ENCODE measurements at places on chromosomes 1 and 21. TPM values are rescaled to one million over a fixed set of nuclear protein-coding genes. Genes with fewer than 3 reads are reported as not detected.
A peak's percentile ranks its signal among the peaks of the same experiment; 100 is the strongest.

DNA sequence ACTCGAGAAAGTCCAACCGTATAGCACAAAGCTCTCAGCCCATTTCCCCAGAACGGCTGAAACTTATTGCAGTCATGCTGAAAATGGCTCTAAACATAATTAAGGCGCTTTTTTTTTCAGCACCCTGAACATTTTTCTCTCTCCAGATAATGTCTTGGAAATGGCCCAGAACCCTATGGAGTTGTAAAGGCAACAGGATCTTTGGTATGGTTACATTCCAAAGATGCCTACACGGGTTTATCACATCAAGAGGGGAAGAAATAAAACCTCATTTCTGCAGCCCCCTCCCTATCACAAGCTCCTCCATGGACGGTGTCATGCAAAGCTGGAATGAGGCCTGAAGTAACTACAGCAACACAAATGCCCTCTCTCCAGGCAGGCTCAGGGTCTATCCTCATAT is 126.4 kb upstream of the GALNT2 start:
- H3K36me3 ChIP-seq = no peaks in the 10 kb centered on the region
- H3K4me1 ChIP-seq = no peaks in the 10 kb centered on the region
- no peak for DNase-seq
- no peak overlapping the region for H3K4me3 ChIP-seq

Gene CACNA1E
- 0.17 TPM for total RNA-seq

- peak overlapping the region; percentile 84 for H3K4me3 ChIP-seq
- peaks cover 4% of the 10 kb centered on the region for H3K36me3 ChIP-seq
- H3K27ac ChIP-seq = peak overlapping the region; percentile 90
- DNase-seq = no peak
- H3K4me1 ChIP-seq = peaks cover 52% of the 10 kb centered on the region
- no peaks in the 10 kb centered on the region for H3K27me3 ChIP-seq
These were observed 1.3 kb upstream of the ZNF436 start for GRCh38 chr1:23370709-23371584.

Gene ITLN2
- not detected for total RNA-seq

- H3K4me3 ChIP-seq = no peak overlapping the region
- H3K4me1 ChIP-seq = peaks cover 53% of the 10 kb centered on the region
- H3K27ac ChIP-seq = peak overlapping the region; percentile 80
- no peak for DNase-seq
- H3K27me3 ChIP-seq = no peaks in the 10 kb centered on the region
These were observed 57.2 kb downstream of the TGFBR3 start for GRCh38 chr1:91828583-91829281.

Gene LRRC7
- total RNA-seq = 0.26 TPM

Gene MNDA
- 2.1 TPM for total RNA-seq

DNA sequence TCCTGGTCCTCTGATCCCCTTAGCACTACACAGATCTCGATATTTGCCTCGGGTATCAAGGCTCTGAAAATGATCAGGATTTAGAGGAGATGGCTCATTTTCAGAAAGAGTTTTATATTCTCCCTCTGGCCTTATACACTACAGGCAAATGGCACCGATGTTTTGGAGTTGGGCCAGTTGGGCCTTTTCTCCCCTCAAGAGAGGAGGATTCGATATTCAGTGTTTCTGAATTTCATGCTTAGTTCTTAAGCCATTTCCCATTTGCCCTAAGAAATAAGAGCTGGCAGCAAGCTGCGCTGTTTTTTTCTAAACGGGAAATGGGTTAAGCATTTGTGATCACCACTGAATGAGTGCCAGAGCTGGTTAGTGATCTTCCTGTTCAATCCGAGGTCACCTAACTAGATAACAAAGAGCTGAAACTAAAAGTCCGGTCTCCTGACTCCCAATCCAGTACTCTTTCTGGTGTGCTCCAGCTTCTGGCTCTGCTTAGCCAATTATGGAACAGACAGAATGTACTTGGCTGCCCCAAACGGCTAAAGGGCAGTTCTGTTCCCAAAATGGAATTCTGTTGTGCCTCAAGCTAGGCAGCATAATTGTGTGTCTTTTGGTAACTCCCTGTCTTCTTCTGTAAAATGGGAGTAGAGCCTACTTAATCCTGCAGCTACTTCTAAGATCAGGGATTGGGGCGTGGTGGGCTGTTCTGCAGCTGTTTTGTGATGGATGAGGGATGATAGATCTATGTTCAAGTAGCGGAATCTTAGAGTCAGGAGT is 1.2 kb upstream of the CPT2 start:
- H3K4me1 ChIP-seq = peaks cover 40% of the 10 kb centered on the region
- no peaks in the 10 kb centered on the region for H3K27me3 ChIP-seq
- H3K4me3 ChIP-seq = peak overlapping the region; percentile 82
